ENCODE measurements at places on chromosomes 16 and 17. TPM values are rescaled to one million over a fixed set of nuclear protein-coding genes. Genes with fewer than 3 reads are reported as not detected.

KIF2B gene
- total RNA-seq, result not detected

GRCh38 chr16:9706217-9706836, 475.9 kb downstream of the GRIN2A start:
- DNase-seq, result no peak

DNA sequence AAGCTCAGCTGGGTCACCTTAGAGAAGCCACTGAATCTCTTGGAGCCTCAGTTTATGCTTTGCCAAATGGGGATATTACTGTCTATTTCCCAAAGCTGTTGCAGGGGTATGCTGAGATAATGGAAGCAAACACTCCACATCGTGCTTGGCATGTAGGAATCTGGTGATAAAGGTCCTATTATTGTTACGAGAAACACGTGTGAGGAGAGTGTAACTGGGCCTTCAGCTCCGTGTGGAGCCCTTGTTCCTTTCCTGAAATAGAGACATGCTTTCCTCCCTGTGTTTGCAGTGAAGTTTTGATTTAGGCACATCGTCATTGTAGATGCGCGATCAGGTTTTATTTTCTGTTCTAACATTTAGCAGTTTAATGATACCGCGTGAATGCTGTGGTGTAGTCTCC, 292.4 kb downstream of the CPPED1 start:
- no peak for DNase-seq

DNA sequence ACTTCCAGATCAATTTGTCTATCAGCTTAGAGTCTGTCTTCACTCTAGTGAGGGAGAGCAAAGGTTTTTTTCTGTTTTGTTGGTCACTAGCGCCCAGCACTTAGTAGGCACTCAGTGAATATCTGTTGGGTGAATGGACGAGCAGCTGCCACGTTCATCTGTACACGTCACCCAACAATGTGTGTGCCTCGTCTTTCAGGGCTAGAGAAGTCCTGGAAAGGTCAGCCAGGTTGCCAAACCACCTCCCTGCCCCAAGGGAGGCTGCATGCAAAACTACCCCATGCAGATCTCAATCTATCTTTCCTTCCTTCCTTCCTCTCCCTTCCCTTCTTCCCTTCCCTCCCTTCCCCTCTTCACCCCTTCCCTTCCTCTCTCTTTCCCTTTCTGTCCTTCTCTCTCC, 340.9 kb downstream of the SOX9 start:
- DNase-seq, result no peak

- DNase-seq, result no peak
Observed at GRCh38 chr16:85231959-85232358, 119.7 kb upstream of the CIBAR2 start.

- DNase-seq, result no peak
Observed at GRCh38 chr17:3978421-3979289, 14.4 kb upstream of the ATP2A3 start.

GRCh38 chr17:55817397-55817709, 66.5 kb downstream of the PCTP start:
- no peak for DNase-seq

- DNase-seq, result no peak
Observed at GRCh38 chr16:63539276-63539675, 1503.0 kb upstream of the CDH8 start.
